ENCODE measurements at places on chromosomes 13 and 19. TPM values are rescaled to one million over a fixed set of nuclear protein-coding genes. Genes with fewer than 3 reads are reported as not detected.

CARS2 gene
- 82.2 TPM for polyA plus RNA-seq

CYSLTR2 gene
- 0.16 TPM for polyA plus RNA-seq

SPTBN4 gene
- polyA plus RNA-seq, result 1.4 TPM

GRCh38 chr19:14782626-14783409 is 4.5 kb upstream of the ADGRE2 start:
- DNase-seq, result no peak

DNA sequence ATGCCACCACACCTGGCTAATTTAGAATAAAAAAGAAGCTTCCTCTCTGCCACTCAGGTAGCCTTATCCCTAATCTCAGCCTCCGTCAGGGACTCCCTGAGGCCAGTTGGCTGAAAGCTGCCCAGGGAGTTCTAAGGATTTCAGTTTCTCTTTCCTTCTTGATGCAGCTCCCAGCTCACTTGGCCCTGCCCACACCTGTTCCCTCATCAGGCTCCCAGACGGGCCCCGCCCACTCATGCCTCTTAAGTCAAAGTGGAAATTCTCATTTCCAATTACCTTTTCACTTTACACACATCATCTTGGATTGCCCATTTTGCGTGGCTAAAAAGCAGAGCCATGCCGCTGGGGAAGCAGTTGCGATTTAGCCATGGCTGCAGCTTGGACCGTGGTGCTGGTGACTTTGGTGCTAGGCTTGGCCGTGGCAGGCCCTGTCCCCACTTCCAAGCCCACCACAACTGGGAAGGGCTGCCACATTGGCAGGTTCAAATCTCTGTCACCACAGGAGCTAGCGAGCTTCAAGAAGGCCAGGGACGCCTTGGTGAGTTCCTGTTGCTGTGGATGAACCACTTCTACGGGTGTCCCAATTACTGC is at the start of gene IFNL1:
Gene IFNL1 (plus strand): TSS at position 353 of the 591 bp plus-strand sequence. CDS start 15 bp downstream, at position 368.
- DNase-seq, result no peak

DNA sequence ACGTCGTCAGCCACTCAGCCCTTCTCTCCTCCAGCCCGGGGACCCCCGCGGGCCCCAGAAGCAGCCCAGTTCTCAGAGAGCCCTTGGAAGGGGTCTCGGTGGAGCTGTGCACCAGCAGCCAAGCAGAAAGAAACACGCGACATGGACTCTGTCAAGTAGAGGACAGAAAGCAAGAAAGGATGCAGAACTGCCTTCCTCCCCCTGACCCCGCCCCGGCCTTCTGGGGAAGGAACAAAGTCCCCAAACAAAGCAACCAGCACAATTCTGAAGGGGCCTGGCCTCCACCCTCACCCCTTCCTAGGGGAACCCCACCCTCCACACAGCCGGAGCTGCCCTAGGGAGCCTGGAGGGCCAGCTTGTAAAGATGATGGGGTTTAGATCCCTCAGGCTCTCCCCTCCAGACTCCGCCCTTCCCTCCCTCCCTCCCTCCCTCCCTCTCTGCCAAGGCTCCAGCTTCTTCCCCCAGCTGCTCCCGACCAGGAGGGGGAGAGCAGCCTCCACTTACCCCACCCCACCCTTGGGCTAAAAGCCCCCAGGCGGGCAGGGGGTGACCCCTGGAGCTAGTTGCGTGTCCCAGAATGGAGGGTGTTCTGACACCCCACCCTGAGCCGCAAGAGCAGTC is 7.8 kb downstream of the LYL1 start:
- no peak for DNase-seq

DNA sequence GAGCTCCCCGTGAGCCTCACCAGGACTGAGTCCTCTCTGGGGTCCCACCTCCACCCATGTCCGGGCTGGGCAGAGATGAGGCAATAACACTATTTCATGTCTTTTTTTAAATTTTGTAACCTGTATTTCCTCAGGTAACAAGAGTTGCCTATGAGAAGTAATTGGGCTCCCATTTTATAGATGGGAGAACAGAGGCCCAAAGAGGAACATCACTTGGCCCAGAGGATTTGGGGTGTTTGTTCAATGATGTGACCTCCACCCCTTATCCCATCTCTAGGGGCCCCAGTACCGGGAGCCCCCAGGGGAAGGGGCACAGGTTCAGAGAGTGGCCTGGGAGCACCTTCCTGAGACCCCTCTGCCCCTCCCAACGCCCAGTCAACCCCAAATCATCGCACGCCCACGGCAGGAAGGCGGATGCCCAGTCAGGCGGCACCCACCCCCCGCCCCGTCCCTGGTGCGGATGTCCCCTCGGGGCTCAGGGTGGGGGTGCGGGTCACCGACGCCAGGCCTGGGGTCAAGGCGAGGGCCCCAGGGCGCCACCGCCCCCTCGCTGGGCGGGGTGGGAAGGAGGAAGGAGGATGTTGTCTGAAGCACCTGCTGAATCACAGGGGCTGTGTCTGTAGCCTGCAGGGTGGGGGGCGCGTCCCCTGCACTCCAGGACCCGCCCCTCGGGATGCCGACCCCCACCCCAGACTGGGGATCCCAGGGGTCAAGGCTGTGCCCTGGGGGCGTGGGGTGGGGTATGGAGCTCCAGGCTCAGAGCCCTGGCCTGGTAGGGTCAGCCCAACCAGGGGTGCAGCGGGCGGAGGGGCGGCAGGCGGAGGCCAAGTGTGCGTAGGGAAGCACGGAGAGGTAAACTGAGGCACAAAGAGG is 9.0 kb upstream of the CIRBP start:
- DNase-seq, result no peak
